SK-N-DZ (cell line): ENCODE measurements at places on chromosomes 12 and 14.

DNA sequence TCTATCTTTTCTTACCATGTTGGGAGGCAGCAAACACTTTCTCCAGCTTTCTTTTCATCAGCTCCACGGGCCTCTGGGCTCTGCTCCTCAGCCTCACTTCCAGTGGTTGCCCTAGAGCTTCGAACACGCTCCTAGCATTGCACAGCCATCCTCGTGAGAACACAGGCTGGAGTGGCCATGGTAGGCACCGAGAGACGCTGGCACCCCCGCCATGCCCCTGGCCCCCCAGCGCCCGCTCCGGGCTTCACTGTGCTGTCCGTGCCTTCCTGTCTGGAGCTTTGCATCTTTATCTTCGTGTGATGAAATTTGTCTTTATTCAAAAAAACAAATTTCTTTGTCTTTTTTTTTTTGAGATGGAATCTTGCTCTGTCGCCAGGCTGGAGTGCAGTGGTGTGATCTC, 352.2 kb downstream of the TMEM121 start:
- DNase-seq = no peak

DNA sequence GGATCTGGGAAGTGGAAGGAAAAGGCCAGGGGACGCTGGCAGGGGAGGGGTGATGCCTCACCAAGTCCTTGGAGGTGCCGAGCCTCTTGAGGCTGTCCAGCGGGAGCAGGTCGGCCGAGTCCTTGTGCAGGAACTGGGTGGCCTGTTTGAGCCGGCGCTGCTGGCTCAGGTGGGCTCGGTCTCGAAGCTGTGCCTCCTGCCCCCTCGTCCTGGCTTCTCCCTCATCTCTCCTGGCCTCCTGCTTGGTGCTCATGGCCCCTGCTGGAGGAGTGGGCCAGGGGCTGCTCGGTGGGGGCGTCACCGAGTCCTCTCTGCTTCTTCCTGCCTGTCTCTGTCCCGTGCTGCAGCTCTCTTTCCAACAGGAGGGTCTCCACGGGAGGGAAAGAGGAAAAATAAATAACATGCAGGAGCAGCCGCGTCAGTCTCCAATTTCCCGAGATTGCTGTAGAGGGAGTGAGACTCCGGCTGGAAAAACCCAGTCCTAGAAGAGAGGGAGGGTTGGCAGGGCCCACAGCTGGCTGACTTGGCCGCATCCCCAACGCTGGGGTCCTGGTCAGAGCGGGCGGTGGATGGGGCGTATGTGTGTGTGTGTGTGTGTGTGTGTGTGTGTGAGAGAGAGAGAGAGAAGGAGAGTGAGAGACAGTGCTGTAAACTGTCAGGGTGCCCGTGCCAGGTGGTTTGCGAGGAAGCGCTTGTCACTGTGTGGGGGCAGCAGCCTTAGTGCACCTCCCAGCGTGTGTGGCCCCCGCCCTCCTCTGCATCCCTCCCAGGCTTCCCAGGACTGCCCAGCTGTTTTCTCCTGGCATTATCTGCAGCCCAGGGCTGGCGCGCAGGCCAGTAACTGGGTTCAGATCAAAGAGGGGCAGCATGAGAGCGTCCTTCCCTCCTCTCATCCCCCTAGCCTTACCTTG, at the start of gene NRIP2:
NRIP2 (minus strand) TSS at position 455 of the 911 bp plus-strand sequence; CDS start at position 403, 52 bp downstream.
- no peak for DNase-seq

GRCh38 chr14:100336618-100337530, 13.7 kb downstream of the SLC25A47 start:
- no peak for DNase-seq

DNA sequence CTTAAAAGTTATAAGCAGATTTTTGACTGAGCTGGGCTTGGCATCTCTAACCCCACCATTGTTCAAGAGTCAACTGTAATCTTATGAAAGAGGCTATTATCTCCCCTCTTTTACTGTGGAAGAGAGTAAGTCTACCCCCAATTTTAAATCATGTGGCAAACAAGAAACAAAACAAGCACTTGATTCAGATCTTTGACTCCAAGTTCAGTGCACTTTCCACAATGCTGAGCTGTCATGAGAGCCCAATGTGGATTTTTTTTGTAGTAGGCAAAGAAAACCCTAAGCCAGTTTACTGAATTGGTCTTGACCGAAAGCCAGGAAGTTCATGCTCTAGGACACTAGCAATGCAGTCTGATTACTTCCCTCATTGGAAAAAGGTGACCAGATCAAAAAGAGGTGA, 306.2 kb downstream of the GALC start:
- no peak for DNase-seq

DNA sequence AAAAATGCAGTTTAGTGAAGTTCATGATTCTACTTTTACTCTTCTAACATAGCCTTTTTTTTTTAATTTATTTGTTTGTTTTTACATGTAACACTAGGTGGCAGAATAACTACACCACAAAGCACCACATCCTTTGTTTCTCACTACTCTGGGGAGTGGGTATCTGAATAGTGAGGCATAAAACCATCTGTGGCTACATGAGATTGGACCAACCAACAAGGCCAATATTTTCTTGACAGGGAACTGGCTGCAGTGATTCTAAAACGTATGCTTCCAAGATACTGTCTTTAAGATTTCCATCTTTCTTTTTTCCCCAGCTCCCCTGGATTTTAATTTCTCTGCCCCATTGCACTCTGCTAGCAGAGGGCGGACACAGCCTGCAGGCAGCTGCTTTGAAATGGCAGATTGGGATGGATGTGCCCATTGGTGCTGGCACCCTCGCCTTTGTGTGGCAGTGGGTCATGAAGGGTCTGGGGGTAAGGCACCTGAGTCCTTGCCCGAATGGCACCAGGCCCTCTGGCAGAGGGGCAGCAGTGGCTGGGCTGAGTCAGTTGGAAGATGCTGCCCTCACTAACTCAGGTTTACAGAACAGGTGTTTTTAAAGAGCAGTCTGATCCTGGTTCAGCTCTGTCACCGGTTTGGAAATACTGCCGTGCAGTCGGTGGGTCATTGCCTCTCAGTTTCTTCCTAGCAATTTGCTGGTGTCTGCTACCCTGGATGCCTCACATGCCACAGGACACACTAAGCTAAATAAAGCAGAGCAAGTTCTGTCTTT, 429.1 kb downstream of the RAD51B start:
- DNase-seq = peak; percentile 44

GRCh38 chr12:122422730-122423257, 325 bp upstream of the CLIP1 start:
- DNase-seq = peak; percentile 62

DNA sequence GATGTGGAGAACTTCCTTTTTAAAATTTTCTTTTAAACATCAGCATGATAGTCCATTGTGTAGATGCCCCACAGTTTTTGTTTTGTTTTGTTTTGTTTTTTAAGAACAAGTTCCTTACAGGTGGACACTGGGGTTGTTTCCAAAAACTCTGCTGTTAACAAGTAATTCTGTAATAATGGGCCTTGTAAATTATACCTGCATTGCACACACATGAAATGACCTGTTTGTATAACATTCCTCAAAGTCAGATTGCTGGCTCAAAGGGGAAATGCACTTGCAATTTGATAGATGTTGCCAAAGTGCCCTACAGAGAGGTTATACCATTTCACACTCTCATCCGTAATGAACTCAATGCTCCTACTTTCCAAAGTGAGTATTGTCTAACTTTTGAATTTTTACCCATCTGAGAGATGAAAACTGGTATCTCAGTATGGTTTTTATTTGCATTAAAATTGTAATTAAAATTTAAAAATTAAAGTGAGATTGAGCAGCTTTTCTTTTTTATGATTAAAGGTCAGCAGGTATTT, 89.2 kb downstream of the SPPL3 start:
- no peak for DNase-seq

DNA sequence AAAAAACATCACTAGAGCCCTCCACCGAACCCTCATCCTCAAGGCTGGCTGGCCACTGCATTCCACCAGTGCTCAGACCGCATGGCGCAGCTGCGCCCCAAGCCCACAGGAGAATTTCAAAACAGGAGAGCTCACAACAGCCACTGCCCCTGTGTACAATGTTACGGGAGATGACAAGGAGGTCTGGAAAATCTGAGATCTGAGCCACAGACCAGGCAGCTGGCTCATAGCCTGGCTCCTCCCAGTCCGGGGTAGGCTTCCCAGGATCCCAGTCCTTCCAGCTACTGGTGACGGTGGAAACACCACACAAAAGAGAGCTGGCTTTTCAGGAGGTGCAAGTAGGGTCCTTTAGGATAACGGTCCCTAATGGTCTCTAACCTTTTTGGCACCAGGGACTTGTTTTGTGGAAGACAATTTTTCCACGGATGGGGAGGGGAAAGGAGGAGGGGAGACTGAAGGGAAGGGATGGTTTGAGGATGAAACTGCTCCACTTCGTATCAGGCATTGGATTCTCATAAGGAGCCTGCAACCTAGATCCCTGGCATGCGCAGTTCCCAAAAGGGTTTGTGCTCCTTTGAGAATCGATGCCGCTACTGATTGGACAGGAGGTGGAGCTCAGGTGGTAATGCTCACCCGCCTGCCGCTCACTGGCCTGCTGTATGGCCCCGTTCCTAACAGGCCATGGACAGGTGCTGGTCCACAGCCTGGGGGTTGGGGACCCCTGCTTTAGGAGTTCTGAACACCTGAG, 23.0 kb upstream of the NRDE2 start:
- peak; percentile 15 for DNase-seq

DNA sequence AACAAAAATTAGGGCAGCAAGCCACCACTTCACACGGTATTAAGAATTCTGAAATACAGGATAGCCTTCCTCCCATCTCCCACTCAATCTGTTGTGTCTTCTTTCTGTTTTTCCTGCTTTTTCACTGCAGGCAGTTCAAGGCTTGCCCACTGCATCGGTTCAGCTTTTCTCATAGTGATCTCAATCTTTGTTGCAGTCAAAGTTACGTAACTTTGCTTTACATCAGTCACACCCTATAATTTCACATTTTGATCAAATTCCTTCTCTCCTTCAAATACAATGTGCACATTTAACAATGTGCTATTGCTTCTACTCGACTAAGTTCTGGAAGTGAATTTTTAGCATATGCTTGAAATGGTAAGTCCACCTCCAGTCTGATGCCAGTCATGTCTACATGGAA, 217.6 kb downstream of the EFCAB11 start:
- DNase-seq = no peak

DNA sequence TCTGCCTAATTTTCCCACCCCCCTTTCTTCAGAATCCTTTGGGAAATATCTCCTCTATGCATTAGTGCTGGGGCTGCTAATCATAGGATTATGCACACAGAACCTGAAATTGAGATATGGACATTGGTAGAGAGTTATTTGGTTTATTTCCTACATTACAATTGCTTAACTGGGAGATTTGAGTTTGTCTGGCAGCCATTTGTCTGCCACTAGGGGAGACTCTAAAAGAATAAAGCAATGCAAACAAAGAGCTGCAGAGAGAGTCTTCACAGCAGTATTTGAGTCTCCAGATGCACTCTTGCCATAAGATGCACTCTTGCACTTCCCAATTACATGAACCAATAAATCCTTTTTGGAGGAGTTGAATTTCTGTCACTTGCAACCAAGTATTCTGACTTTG, 12.0 kb upstream of the PCNX4 start:
- DNase-seq = no peak

GRCh38 chr12:104515899-104516298, 59.2 kb downstream of the CHST11 start:
- DNase-seq = no peak

DNA sequence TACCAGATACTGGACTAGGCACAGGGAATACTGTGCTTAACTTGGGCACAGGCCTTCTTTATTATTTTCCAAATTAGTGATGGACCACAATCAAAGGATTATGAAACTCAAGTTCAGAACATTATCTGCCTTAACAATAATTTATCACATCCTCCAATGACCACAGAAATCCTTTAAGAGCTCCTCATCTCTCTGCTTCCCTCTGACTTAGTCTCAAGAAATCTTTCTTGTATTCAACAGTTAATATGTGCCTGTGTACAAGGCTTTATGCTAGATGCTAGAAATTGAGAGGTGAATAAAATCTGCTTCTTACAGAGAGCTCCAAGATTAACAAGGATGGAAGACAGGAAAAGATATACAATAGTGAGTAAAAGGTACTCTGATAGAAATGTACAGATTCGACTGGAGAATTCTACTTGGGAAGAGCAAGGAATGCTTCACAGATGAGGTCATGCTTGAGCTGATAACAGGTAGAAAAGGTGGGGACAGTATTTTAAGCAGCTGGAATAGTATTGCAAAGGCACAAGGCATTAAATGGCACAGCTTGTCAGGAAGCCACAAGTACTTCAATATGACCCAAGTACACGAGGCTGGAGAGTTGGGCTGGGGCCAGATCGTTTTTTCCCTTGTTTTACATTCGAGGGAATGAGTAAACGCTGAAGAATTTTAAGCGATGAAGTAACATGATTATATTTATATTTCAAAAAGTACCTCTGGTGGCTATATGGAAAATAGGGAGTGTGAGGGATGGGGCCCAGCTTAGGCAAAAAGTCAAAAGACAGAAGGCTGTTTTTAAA, 55.1 kb upstream of the ARID2 start:
- DNase-seq = no peak

- DNase-seq = no peak
These were observed 25.9 kb downstream of the DDX47 start for GRCh38 chr12:12839003-12839395.

GRCh38 chr12:34601689-34602088, 579.4 kb downstream of the ALG10 start:
- DNase-seq = no peak

DNA sequence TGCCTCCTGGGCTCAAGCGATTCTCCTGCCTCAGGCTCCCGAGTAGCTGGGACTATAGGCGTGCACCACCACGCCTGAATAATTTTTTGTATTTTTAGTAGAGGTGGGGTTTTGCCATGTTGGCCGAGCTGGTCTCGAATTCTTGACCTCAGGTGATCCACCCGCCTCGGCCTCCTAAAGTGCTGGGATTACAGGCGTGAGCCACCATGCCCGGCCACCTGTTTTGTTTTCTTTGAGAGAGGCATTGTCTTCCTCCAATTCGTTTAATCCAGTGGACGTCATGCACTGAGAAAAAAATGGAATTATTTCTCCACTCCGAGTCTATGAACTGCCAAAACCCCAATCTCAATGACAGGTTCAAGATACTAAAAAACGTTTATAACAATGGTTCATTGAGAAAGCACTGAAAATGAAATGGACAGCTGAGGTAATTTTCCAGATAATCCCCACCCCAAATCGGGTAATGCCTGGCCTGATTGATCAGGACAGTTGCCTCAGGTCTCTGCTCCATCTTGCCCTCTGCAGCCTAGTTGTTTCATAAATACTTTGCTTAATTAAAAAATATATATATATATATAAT, 132.7 kb upstream of the PARP11 start:
- DNase-seq = no peak

DNA sequence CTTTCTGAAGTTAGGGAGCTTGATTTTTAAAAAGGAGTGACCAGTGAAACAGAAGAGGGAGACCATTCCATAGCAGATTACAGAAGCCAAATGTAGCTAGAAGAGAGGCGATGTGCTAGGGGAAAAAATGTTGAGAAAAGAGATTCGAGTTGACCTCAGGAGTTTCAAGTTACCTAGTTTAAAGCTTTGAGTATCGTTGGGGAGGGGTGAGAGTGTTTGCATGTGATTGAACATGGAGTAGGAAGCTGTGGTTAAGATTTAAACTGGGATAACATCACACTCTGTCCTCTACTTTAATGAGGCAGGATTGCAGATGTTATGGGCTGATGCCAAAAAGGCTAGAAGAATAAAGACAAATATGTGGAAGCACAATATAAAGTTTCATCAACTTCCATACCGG, 3.7 kb downstream of the LETMD1 start:
- DNase-seq = no peak
